ENCODE measurements at places on chromosomes 4 and X.
A peak's percentile ranks its signal among the peaks of the same experiment; 100 is the strongest.

- no peak for DNase-seq
Measured at GRCh38 chr4:89056953-89057398, at the start of gene FAM13A. FAM13A (minus strand) TSS chr4:89057185; CDS start chr4:89056964, 221 bp downstream.

DNA sequence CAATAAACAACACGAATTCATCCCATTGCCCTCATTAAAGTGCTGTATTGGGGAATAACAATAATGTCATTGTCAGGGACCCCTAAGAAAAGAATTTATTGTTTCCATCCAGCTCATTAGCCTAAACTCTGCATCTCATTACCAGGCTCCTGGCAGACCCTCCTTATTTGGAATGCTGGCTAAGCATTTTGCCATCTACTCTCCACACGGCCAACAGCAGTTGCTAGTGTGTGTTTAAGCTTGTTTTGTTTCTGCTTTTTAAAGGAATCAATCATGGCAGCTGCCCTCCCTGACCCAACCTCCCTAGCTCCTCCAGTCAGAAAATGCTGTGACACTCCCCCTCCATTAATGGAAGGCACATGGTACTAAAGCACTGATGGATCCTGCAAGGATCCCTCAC lies 43.5 kb downstream of the GATB start:
- no peak for DNase-seq

GRCh38 chr4:102780476-102781144 lies 19.8 kb upstream of the MANBA start:
- no peak for DNase-seq

DNA sequence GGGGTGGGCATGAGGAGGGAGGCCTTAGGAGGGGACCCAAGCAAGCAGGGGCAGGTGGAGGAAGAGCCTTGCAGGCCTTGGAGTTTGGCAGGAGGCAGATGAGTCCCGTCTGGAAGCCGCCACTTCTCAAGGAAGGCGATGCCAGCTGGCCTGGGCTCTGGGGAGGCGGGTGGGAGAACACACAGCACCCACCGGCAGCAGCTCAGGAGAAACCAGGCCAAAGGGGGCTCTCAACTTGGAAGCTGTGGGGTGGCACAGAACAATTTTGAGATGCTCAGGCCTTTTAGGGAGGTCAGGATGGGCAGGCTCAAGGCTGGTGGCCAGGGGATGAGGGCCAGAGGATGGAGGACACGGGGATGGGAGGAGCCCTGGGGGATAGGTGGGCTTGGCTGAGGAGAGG lies 11.6 kb upstream of the DUSP9 start:
- DNase-seq = no peak

GRCh38 chr4:175560604-175561003 lies 251.5 kb downstream of the GPM6A start:
- peak; percentile 14 for DNase-seq

DNA sequence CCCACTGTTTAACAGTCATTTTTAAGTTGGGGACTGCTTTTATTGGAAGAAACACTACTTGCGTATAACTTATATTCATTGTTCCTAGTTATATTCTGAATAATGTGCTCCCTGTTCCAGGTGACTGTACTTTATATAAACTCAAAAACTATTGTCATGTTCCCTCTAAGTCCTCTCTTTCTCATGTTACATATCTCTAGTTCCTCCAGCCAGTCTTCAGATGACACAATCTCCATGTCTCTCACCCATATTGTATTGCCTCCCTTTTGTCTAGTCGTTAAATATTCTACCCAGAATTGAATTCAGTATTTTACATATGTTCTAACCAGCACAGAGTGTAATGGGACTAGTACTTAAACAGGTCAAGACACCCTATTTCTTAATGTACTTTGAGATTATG lies 5.3 kb downstream of the VAMP7 start:
- no peak for DNase-seq

DNA sequence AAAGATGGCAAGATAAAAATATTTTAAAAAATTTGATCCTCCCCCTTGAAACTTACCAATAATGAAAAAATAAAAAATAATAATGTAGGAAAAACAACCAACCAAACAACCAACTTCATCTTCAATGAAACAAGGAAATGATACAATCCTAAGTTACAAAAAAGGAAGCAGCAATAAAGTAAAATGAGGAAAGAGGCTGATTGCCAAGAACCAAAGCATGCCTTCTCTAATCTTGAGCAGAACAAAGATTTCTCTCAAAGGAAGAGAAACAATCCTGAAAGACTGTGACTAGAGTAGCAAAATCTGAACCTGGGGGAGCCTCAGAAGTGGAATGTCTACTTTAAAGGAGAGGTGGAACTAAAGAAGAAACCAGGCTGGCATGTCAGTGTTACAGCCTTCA lies 10.9 kb upstream of the WDFY3 start:
- DNase-seq = no peak

GRCh38 chr4:76886848-76887441 lies 11.0 kb downstream of the SOWAHB start:
- DNase-seq = no peak

GRCh38 chrX:66039944-66040343 lies at the start of gene VSIG4:
VSIG4 (minus strand) TSS chrX:66040080; CDS start chrX:66039998, 82 bp downstream.
- no peak for DNase-seq

DNA sequence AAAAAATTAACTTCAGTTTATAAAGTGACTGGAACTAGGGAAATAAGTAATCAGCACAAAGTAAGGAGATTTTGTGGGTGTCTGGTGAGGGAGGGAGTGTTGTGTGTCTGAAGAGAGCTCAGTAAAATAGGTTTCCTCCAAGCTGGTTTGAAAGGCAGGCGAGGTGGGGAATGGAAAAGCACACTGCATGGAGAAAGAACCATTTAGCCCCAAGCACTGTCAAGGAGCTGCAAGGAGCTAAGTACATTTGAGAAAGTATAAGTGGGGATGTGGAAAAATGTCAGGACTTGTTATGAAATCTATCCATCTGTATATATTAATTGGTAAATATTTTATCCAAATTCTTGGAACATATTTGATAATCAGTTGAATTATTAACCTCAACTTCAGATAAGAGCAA lies 956 bp downstream of the C4orf51 start:
- no peak for DNase-seq

GRCh38 chr4:3107271-3107670 lies 32.8 kb downstream of the HTT start:
- DNase-seq = no peak

- no peak for DNase-seq
Measured at GRCh38 chr4:23084559-23085248, 392.0 kb downstream of the GBA3 start.

DNA sequence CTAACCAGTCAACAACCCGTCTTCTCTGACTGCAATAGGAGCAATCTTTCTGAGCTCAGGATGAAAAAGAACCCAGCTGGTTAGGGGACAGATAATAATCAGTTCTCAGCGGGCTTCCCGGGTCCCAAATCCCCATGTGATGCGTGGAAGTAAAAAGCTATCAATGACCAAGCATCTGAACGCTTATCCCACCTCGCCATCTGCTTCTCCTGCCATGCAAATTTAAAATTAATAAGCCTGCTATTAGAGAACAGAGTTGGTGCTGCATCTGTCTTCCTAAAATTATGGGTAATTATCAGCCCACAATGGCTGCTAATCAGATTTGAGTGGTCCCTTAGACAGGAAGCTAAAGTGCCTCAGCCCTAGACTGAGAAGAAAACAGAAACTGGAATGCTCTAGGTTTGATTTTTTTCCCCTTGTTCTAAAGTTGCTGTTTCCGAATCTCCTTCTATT lies 37.5 kb downstream of the AFAP1 start:
- no peak for DNase-seq

GRCh38 chr4:71261633-71262121 lies 77.1 kb upstream of the SLC4A4 start:
- DNase-seq = peak; percentile 62

- DNase-seq = peak; percentile 50
Measured at GRCh38 chr4:47933840-47934239, 19.5 kb upstream of the NFXL1 start.

DNA sequence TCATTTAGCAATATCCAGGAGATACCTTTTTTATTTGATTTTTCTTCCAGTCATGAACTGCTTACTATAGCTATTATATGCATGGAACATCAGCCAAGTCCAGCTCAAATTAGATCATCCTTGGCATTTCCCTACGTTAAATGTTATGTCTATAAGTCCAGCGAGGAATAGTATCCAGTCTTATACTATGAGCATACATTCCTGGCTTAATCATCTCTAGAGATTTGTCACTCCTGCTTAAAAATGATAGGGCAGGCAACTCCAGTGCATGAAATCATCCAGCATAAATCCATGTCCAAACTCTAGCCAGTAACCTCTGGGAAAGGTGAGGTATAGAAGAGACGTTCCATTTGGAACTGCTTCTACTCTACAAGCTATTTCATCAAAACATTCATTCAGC lies 126.7 kb upstream of the VCX2 start:
- DNase-seq = no peak

- DNase-seq = no peak
Measured at GRCh38 chrX:85303544-85303943, 59.8 kb downstream of the ZNF711 start.

DNA sequence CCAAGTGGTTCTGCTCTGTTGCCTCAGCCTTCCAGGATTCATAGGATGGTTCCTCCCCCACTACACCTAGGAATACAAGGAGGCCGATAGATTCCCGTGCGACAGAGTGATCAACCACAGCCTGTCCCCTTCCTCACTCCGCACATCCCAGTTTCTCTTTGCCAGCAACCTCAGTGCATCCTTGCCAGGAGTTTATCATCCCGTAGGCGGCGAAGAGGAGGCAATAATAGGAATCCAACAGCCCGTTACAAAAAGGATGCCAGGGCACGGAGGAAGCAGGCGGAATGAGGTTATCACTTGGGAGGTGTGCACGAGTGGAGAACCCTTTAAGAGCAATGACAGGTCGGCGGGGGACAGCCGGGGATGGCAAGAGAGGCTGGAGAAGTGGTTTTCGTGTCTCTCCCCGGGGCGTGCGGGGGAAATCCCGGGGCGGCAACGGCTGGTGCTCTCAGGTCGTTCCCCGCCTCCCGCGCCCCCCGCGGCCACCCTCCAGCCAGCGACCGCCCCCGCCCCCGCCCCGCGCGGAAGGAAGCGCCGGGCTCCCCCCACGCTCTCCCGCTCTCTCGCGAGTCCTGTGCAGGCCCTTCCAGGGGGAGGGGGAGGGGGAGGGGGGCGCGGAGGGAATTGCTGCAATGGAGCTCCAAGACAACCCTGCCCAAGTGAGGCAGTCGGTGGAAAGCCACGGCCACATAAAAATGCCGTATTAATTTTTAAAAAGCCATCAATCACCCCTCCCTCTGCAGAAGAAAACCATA lies 1.6 kb downstream of the PPP3CA start:
- DNase-seq = peak; percentile 34

DNA sequence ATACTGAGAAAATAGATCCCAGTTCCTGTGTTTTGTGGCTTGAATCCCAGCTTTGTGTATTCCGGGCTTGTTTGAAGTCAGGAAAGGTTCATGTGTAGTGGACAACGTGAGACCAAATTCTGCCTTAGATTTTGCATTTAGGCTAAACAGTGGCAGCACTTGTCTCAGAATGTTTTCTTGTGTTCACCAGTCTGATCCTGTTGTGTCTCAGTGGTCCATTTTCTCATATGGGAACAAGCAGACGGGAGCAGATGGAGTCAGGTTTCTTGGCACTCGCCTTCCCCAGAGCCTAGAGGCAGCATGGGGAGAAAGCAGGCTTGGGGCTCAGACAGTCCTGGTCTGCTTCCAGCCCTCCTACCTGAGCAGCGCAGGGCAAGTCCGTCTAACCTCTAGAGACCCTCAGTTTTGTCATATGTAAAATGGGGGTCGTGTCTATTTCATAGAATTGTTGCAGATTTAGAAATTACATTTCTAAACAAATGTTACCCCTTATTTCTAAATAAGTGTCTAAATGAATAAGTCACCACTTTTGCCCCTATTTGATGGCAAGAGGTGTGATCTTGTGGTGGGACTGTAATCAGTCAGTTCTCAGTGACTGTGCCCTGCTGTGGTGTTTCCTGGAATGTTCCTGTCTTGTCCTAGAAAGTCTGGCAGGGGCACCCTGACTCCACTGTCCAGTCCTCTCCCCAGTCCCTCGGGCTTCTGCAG lies 28.3 kb upstream of the MSANTD1 start:
- no peak for DNase-seq

GRCh38 chr4:176540814-176541213 lies 221.0 kb downstream of the SPCS3 start:
- DNase-seq = no peak

GRCh38 chr4:42391981-42392380 lies 5.3 kb upstream of the SHISA3 start:
- no peak for DNase-seq

DNA sequence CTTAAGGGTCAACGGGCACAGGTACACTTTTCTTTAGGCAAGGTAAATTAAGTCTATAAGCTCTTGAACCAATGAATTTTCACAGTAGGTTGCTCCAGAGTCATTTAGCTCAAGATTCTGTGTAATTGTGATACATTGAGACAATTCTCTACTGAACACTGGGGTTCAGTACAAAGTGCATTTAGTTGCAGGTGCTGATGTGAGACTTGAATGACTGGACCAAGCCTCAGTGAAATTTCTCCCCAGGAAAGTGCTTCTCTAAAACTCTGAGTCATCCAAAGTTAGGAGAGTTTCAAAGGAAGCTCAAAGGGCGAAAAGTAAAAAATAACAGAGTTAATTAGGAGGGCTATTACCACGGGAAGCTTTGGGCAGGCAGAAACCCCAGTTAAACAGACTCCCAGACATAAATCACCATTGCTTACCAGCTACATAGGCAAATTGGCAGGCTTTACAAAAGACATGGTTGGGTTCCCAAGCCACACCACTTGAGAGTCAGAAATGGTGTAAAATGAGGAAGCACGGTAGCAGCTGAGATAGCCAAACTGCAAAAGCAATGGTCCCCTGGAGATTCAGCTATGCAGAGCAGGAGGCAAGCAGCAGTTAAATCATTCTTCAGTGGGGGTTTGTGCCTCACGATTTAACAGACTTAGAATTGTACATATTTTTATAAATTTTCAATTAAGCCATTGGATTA lies 202.6 kb downstream of the PCDH19 start:
- DNase-seq = no peak

GRCh38 chrX:136889269-136889668 lies 8.7 kb upstream of the RBMX start:
- DNase-seq = no peak

DNA sequence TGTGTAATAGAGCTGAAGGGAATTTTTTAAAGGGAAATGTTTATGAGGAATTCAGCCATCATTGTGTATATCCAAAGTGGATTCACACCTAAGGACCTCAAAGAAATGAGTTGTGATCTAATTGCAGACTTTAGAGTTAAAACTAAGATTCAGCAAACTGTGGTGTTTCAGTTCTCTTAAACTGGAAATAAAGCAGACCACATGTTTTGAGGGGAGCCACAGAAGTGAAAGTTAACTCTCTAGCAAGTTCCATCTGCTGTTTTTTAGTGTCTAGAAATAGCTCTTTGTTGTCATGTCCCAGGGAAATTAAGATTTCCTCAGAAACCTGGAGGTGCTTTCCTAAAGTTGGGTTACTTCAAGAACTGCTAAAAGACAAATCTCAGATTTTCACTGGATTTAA lies 97.3 kb upstream of the DDX3X start:
- no peak for DNase-seq

DNA sequence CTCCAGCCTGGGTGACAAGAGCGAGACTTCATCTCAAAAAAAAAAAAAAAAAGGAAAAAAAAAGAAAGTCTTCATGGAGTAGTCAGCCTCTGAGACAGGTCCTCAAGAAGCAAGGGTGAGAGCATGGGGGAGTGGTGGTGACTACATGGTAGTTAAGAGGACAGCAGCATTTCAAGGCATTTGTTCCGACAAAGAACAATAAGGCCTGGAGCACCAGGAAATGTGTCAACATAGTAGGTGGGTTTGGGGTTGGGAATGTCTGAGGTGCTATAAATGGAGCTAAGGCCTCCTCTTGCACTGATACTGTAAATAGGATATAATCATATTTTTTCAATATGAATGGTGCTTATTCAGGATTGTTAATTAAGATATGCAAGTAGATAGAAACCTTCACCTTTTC lies 34.4 kb downstream of the GPR82 start:
- no peak for DNase-seq

All from Jurkat, Clone E6-1 (cell line).